Fibroblast of the conjunctiva (primary cell): ENCODE measurements at places on chromosomes 11 and 22.

- DNase-seq, result no peak
These were observed 652.1 kb upstream of the CHORDC1 start for GRCh38 chr11:90874986-90875385.

DNA sequence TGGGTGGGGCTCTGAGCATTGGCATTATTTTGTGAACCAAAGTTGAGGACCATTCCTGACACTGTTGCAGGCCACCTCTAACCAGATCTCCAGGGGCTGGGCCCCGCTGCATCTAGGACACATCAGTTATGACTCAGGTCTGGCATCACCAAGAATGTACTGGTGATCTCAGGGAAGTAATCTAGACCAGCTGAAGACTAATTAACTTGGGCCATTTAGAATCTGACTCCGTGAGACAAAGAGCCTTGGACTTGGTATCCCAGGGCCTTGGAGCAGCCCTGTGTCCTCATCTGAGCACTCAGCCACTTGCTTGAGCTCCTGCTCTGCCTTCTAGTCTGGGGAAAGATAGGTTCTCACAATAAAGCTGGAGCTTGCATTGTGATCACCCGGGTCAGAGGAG, 200.6 kb downstream of the KIRREL3 start:
- DNase-seq, result no peak

DNA sequence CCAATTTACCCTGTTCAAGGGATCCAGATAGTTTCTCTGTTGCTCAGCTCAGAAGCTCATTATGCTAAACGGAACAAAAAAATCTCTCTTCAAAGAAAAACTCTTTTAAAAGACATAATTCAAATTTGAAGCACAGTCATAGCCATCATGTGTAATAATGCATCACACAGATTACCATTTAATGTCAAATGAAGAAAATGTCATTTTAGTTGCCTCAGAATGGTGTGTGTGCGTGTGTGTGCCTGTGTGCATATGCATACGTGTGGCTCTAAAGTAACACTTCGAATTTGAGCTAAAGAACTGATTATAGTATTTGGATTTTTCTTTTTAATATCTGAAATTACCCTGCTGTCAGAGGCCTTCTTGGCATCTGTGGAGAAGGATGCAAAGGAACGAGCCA, 9.9 kb downstream of the TTC12 start:
- no peak for DNase-seq

DNA sequence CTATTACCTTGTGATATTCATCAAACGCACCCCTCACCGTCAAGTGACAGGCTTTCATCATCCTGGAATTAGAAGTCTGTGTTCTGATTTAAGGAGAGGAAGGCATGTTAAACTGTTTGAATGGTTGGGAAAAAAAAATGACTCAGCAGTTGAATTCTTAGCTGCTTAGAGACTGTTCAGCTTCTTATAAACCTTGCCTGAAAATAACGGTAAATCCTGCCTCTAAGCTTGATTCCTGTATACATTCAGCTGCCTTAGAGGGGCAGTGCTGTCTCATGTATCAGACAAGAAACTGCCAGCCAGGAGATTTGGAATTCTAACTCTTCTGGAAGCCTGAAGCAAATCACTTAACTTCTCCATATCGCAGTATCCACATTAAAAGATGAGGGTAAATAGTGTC, 437.4 kb downstream of the JRKL start:
- DNase-seq, result peak; percentile 1

GRCh38 chr11:19938866-19939265, 221.4 kb downstream of the DBX1 start:
- no peak for DNase-seq

- DNase-seq, result no peak
These were observed 425.6 kb downstream of the SHANK2 start for GRCh38 chr11:70826541-70827335.

- peak; percentile 87 for DNase-seq
These were observed 144.9 kb upstream of the SESN3 start for GRCh38 chr11:95375886-95376285.

DNA sequence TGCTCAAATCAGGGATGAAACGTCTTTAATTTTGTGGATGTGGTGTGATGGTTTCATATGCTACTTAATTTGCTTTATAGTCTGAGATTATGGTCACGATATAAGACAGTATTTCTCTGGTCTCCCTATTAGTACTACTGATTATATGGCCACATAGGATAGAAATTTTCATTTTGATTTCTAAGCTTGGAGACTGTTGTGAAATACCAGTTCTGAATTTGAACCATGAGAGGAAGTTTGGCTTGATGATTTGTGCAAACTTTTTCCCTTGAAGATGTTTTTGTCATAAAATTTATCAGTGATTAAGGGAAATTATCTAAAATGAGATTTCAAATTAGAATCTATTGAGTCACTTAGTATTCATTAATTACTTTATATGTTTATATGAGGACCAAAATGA, 2.7 kb downstream of the RNF169 start:
- DNase-seq, result no peak

- no peak for DNase-seq
These were observed 648.8 kb downstream of the METTL15 start for GRCh38 chr11:28756977-28757376.

DNA sequence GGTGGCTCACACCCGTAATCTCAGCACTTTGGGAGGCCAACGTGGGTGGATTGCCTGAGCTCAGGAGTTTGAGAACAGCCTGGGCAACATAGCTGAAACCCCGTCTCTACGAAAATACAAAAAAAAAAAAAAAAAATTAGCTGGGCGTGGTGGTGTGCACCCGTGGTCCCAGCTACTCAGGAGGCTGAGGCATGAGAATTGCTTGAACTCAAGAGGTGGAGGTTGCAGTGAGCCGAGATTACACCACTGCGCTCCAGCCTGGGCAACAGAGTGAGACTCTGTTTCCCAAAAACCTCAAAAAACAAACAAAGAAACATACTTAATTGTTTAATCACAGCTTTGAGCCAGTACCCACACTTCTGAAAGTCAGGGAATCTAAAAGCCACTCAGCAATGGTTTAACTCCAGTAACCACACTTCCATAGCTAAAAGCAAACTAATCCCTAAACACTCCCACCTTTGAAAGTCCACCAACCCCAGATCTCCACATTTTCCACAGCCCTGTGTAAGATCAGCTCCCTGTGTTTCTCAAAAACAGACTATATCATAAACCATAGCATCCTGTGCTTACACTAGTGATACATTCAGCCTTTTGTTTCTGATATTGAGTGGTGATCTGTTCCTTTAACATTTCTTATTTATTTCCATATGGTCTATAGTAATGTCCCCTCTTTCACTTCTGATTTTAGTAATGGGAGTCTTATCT, 4.9 kb upstream of the OR2AT4 start:
- DNase-seq, result no peak

- no peak for DNase-seq
These were observed 30.8 kb upstream of the LRRC10B start for GRCh38 chr11:61477727-61478148.

DNA sequence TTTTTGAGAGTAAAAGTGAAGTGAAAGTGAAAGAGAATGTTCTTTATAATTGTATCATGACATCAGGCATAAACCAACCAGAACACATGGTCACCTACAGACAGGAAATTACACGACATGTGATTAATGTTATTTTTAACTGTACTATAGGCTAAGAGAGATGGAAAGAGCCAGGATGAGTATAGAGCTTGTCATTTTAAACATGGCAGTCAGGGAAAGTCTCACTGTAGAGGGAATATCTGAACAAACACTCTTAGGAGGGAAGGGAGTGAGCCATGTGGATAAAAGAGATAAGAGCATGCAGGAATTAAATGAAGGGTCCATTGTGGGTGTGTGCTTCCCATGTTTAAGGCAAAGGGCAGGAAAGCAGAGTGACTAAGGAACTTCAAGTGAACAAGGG, 599.1 kb upstream of the FAT3 start:
- DNase-seq, result no peak

GRCh38 chr11:46357483-46357936, 10.2 kb downstream of the DGKZ start:
- no peak for DNase-seq

- no peak for DNase-seq
These were observed 4.1 kb upstream of the NR1H3 start for GRCh38 chr11:47253660-47254059.

- DNase-seq, result no peak
These were observed 36.7 kb downstream of the ADAMTS8 start for GRCh38 chr11:130391711-130392110.

DNA sequence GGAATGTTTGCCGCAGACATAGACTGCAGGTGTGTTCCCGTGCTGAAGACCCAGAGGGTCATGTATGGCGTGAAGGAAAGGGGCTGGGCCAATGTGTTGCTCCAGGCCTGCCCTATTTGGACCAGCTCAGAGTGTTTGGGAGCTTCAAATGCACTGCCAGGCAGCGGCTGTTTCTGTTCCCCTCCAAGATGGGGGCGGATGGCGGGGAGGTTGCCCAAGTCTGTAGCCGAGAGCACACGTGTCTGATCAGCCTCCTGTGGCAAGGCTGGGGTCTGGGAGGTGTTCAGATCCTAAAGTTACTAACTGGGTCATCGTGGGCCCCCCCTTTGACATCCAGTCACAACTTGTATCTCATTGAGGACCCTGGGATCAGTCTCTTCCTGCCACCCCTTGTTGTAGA, 45.5 kb downstream of the CACNA1I start:
- no peak for DNase-seq

DNA sequence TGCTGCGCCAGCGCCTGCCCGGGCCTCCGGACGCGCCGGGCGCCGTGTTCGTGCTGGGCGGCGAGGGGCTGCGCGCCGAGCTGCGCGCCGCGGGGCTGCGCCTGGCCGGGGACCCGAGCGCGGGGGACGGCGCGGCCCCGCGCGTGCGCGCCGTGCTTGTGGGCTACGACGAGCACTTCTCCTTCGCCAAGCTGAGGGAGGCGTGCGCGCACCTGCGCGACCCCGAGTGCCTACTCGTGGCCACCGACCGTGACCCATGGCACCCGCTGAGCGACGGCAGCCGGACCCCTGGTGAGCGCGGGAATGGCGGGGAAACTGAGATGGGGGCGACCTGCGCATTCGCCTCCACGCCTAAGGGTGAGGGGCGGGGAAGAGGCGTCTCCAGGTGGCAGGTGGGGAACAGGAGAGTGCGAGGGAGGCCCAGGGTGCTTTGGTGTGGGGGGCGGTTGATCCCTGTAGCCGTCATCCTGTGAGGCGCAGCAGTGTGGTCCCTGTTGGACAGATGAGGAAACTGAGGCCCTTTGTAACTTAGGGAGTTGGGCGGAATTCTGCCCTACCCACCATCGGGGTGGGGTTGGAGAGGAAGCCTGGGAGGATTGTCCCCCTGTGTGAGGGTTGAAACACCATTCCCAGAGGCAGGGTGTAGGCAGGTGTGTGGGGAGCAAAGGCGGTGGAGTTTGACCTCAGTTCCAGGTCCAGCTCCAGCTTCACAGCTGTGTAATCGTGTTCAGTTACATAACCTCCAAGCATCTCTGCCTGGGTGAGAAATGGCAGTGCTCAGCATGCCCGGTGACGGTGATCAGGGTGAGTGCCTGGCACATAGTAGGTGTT, 758 bp downstream of the PDXP start:
- DNase-seq, result no peak

DNA sequence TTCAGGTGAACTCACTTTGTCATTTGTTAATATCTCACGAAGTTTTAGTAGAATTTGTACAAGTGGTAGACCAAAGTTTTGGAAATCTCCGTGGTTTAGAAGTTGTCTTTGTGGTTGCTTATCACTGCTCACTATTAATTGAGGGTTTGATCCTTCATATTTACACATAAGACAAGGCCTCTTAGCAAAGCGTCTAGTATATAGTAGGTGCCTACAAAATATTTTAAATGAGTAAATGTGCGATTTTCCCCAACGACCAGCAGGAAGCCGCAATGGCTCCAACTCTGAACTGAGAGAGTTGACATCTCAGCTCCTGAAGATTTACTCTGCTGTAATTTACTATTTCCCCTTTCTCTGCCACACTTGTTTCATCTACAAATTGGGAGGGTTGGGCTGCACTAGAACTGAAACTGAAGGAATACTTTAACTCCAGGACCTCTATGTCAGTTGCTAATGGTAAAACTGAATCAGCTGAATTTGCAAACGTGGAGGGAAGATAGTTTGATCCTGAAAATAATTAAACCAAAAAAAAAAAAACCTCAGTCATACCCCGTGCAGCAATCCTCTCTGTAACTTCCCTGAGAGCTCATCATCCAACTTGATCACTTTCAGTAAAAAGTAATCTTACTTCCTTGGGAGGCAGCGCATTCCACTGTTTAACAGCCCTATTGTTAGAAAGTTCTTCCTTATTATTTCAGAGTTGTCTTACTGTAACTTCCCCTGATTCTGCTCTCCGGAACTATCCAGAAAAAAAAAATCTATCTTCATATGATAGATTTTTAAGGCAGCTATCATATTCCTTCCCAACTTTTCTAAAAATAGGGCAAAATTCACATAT, 1.3 kb upstream of the SBF2 start:
- no peak for DNase-seq

DNA sequence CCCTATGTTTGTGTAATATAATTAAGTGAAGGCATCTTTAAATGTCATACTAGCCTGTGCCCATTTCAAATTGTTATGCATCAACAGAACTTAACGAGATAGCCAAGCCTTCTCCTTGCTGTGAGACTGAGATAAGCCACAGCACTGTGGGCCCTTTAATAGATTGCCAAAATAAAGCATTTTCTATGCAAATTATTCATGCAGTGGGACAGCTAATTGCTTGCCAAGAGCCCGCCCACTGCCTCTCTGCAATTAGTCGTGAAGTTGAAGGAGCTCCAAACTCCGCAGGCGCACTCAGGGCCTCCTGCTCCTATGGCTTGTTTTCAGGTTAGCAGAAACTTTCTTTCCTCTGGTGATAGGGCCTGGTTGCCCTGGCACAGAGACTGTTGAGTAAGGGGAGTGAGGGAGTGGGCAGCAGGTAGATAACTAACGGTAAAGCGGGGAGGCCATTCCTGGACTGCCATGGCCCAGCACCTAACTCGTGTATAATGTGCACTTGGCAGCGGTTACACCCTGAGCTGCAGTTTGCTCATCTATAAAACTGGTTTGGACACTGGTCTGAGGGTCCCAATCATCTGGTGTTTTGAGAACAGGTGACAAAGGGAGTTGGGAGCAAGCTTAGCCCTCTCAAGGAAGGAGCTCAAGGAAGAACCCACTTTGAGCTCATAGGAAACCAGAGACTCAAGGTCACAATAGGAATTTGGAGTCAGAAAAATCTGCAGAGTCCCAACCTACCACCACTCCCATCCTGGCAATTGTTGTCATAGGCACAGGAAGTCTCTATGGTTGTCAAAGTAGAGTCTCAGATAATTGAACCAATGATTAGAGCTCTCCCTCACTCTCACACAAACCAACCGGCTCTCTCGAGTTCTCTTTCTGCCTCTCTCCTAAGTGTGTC, 33.9 kb upstream of the RIC3 start:
- DNase-seq, result no peak

- no peak for DNase-seq
These were observed 244.0 kb upstream of the ANO5 start for GRCh38 chr11:21948876-21949275.

DNA sequence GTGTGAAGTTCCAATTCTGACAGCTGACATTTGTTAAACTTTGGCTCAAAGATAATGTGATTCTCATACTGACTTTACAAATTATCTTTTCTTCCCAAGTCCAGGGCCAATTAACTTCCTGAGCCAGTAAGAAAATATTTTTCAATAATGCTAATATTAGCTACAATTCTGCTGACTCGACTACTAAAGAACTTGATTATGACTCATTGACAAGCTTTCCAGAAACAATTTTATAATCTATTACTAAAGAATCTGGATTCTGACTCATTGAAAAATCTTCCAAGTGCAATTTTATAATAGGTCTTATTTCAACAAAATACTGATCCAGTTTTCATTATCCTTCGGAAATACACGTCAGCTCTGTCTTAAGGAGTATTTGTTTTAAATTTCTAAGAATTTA, 12.9 kb upstream of the XKR3 start:
- DNase-seq, result no peak

- DNase-seq, result no peak
These were observed 30.6 kb downstream of the PISD start for GRCh38 chr22:31631436-31631835.
